ENCODE measurements at places on chromosomes 1 and 21.

DNA sequence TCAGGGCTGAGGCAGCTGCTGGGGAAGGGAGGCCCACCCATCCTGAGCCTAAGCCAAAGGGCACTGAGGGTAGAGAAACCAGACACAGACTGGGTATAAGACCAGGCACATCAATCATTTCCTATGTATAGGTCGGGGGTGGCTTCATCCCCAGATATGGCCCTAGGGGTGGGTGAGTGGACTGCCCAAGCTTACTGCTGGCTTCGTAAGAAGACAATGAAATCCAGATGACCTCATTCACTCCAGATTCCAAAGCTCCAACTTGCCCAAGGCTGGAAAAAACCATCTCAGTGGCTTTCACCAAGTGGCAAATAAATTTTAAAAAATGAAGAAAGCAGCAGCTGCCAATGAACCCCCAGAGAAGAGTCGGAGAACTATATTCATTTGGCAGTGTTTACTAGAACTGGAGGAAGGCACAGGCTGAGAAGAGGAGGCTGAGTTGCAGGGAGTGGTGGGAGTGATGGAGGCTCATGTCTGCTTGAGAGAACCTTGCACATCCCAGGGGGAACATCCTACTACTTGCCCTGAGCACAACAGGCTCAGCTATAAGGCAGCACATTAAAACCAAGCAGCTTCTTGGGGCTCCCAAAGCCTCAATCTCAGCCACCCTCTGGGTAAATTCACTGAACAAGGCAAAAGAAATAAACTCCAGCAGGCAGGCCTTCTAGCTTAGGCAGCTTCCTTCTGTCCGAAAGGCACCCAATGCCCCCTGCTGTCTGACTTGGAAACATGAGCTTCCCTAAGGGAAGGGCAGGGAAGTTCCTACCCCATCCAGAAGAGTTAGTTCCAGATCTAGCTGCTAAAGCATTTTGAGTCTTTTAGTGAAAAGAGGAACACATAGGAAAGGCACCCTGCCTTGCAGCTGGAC is 14.1 kb downstream of the PEA15 start:
- no peaks in the 10 kb centered on the region for H3K27me3 ChIP-seq
- DNase-seq, result peak; percentile 50
- H3K27ac ChIP-seq, result peak overlapping the region; percentile 30
- peaks cover 14% of the 10 kb centered on the region for H3K4me1 ChIP-seq
- no peak overlapping the region for H3K4me3 ChIP-seq

GRCh38 chr1:7640350-7640749 is 130.7 kb upstream of the VAMP3 start:
- DNase-seq, result no peak
- no peak overlapping the region for H3K4me3 ChIP-seq
- H3K27me3 ChIP-seq, result no peaks in the 10 kb centered on the region
- peaks cover 2% of the 10 kb centered on the region for H3K4me1 ChIP-seq

DNA sequence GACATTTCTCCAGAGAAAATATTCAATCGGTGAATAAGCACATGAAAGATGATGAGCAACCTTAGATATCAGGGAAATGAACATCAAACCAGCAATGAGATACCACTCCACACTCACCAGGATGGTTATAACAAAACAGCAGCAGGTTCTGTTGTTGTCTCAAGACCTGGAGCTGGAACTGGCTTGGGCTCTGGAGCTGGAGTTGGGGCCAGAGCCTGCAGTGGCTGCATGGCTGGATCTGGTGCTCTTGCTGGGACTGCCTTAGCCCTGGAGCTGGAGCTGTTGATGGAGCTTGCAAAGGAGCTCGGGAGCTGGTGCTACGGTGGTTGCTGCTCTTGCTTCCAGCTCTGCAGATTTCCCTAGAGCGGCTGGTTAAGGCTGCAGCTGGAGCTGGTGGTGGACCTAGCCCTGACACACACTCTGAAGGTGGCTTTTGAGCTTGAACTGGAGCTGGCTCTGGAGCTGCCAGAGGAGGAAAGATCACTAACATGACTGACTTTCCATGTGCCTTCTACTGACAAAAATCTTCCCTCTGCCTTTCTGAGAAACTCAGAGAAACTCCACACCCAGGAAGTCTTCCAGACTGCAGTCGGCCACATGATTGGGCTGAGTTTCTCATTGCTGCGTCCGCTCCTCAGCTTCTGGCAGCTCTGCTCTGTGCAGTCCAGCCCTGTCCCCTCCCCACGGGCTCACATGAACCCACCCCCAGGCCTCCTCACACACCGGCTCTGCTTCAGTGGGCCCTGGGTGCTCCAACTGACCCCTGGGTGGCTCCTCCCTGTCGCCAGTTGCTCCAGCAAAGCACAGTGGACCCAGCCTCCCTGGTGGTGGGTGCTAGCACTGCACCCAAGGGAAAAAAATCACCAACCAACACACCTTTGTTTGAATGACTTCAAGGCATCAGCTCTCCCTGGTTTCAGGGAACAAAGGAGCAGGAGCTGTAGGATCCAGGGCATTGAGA is 139.1 kb upstream of the FMN2 start:
- no peak overlapping the region for H3K4me3 ChIP-seq
- DNase-seq, result no peak
- no peak overlapping the region for H3K27ac ChIP-seq

DNA sequence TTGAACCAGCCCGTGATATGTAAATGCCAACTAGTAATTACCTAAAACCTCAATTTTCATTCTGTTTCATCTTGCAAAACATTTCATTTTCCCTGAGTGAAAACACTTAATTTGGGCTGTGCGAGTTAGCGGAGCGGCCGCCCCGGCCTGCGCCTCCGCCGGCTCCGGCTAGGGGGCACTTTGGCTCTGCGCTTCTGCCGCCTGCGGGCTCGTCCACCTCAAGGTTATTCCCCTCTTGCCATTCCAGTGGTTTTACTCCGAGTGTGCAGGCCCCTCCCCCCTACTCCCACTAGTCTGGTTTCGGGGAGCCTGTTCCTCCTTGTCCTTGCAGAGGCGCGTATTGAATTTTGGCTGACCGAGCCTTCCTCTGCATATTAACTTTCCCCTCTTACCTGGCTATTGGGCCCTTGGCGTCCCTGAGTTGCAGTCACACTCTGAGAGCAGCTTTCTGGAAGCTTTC is 55.6 kb downstream of the PEX14 start:
- DNase-seq, result peak; percentile 75
- H3K4me3 ChIP-seq, result peak overlapping the region; percentile 51
- H3K27me3 ChIP-seq, result no peaks in the 10 kb centered on the region
- no peaks in the 10 kb centered on the region for H3K36me3 ChIP-seq
- H3K4me1 ChIP-seq, result peaks cover 44% of the 10 kb centered on the region

GRCh38 chr1:93502571-93502970 is 54.7 kb downstream of the FNBP1L start:
- H3K36me3 ChIP-seq, result no peaks in the 10 kb centered on the region
- H3K27ac ChIP-seq, result no peak overlapping the region
- H3K27me3 ChIP-seq, result no peaks in the 10 kb centered on the region
- H3K4me1 ChIP-seq, result no peaks in the 10 kb centered on the region

DNA sequence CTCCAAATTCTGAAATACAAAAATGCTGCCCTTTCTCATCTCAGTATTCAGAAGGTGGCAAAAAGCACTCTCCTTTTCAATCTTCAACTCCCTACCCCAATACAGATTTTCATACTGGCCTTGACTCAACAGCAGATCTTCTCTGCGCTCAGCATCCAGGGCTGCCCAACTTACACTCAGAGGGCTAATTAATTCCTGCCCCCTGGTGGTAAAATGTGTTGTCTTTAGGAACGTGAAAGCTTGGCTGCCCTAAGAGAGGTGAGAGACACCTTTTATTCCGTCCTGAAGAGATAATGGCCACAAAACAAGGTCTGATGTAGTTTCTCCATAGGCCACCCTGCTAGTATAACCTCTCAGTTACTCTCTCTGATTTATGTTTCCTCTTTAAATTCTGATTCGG is 25.0 kb downstream of the KRTAP24-1 start:
- no peaks in the 10 kb centered on the region for H3K27me3 ChIP-seq
- H3K27ac ChIP-seq, result no peak overlapping the region
- DNase-seq, result no peak
- H3K4me1 ChIP-seq, result no peaks in the 10 kb centered on the region
- H3K36me3 ChIP-seq, result no peaks in the 10 kb centered on the region

DNA sequence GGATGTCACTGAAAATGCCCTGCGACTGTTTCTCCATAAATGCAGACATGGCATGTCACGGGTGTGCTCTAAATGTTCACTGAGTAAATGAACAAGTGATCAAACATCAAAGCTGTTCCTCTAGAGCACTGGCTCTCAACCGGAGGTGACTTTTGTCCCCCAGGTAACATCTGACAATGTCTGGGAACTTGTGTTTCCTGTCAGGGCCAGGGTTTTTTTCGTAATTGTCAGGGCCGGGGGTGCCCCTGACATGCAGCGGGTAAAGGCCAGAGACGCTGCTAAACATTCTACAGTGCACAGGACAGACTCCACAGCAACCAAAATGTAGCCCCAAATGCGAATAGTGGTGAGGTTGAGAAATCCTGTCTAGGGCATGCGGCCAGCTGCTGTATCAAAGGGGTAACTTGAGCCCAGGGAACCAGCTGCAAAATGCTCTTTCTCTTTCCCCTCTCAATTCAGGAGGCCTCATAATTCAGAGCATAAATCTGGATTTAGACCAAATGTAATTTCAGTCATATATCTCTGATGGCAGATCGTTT is 2.0 kb downstream of the ALDH4A1 start:
- peaks cover 14% of the 10 kb centered on the region for H3K4me1 ChIP-seq
- H3K27ac ChIP-seq, result no peak overlapping the region
- H3K4me3 ChIP-seq, result no peak overlapping the region
- H3K36me3 ChIP-seq, result no peaks in the 10 kb centered on the region

DNA sequence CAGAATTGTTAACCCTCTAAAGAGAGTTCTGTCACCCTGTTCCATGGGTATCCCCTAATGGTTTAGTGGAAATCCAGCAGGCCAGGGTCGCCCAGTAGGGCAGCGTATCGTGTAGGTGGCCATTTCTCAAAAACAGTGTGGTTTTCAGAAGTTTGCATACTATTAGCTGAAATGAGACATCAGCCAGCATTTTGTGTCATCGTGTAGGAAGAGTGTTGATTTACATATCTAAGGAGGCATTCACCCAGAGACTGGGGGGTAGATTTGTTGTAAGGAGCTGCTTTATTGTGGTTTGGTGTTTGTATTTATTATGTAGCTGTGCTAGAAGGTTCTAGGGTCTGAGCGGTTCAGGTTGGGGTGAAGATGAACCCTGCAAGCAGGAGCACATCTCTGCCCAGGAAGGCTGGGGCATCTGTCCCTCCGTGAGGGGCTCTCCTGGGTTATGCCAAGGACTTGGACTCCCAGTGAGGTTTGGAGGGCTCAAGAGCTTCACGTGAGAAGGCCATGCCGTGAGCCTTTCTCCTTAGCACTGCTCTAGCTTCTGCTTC is 174.4 kb downstream of the PGBD5 start:
- H3K4me1 ChIP-seq, result peaks cover 9% of the 10 kb centered on the region
- no peaks in the 10 kb centered on the region for H3K27me3 ChIP-seq
- no peak overlapping the region for H3K4me3 ChIP-seq
- no peak for DNase-seq
- no peak overlapping the region for H3K27ac ChIP-seq
- H3K36me3 ChIP-seq, result peaks cover 3% of the 10 kb centered on the region

DNA sequence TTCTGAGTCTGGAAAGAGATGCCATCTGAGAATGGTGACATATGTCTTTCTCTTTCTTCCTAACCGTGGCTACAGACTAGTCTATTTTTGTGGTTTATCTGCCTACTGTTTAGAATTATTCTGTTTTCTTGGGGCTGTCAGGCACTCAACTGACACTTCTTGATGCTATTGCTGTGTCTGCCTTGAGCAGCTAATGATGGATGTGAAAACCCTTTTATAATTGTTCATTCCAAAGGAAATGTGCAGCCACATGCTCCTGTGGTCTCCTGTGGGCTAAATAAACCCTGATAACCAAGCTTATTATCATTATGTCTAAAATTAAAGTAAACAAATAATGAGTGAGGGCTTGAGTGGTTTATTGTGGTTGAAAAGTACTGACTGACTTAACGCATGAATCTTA is 52.7 kb upstream of the CXADR start:
- no peak overlapping the region for H3K4me3 ChIP-seq
- no peak overlapping the region for H3K27ac ChIP-seq
- DNase-seq, result peak; percentile 33
- no peaks in the 10 kb centered on the region for H3K27me3 ChIP-seq

GRCh38 chr1:209870151-209870831 is 42.5 kb downstream of the UTP25 start:
- H3K4me1 ChIP-seq, result peaks cover 18% of the 10 kb centered on the region
- no peaks in the 10 kb centered on the region for H3K36me3 ChIP-seq
- no peak overlapping the region for H3K27ac ChIP-seq

DNA sequence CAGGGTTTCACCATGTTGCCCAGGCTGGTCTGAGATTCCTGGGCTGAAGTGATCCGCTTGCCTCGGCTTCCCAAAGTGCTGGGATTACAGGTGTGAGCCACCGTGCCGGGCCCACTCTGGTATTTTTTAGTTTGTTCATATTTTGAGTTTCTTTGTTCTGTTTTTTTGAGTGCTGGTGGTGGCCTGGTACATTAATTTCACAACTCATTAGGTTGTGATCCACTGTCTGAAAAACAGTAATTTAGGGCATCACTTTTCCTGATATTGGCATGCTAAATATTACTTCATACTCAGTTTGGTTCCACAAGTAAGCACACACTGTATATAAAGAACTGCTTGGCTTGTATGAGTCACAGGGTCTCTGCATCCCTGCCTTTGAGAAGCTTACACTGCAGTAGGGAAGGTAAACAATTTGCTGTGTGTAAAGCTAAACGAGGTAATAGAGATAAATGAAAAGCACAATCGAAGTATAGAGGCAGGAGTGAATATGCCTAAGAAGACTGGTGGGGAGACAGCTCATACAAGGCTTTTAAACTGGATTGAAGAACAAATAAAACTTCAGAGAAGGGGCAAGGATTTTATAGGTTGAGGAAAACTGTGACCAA is 7.7 kb downstream of the SNX27 start:
- H3K4me3 ChIP-seq, result no peak overlapping the region
- peaks cover 20% of the 10 kb centered on the region for H3K4me1 ChIP-seq
- H3K36me3 ChIP-seq, result peaks cover 4% of the 10 kb centered on the region

DNA sequence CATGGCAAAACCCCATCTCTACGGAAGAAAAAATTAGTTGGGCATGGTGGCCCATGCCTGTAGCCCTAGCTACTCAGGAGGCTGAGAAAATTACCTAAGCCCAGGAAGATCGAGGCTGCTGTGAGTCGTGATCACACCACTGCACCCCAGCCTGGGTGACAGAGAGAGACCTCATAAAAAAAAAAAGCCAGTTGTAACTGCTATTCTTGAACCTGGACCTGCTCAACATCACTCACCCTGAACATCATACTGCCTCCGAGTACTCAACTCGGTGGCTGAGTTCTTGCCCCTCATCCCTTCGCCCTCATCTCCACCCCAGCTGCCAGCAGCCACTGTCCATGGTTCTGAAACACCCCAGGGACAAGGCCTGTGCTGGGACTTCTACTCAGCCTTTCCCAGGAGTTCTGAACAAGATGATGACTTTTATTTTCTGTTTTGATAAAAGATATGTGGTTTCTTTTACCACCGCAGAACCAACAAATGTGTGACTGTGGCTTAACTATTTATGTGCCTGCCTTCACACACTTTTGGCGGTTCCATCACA is 5.4 kb upstream of the DISP3 start:
- peaks cover 7% of the 10 kb centered on the region for H3K27me3 ChIP-seq
- no peak for DNase-seq
- no peaks in the 10 kb centered on the region for H3K4me1 ChIP-seq
- no peak overlapping the region for H3K4me3 ChIP-seq
- H3K27ac ChIP-seq, result no peak overlapping the region
- no peaks in the 10 kb centered on the region for H3K36me3 ChIP-seq
